Activated T-cell treated with anti-CD3 and anti-CD28 coated beads for 1 hour (primary cell): ENCODE measurements at places on chromosomes 12 and 14.

DNA sequence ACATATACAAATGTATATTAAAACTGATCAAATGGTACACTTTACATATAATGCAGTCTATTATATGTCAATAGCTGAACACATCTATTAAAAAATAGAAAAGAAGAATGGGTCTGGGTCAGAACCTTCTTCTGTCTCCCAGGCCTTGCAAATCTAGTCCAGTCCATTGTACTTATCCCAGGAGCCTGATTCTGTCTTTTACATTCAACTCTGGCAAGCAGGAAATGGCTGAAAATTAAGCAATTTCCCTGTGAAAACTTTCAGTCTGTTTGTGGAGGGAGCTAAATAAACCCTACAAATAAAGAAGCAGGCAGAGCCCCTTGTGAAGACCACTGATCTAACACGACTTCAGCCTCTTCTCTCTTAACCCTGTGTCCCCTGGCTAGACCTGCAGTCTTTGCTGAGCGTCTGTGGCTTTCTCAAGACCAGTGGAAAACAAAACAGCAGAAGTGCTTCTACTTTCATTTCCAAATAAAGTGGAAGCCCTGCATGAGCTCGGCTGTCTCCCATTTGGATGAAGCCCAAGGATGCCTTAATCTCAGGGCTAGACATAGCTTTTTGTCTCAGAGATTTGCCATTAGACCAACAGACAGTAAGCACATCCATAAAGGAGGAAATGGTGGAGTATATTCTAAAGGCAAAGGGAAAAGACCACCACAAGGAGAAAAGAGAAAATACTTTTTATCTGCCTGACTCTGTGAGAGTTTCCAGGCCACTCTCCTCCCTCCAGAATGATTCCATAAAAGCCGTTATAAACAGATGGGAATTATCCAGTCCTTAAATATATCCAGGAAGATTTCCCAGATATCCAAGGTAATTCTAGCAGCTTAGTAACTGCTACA is 48.2 kb downstream of the CRACR2A start:
- DNase-seq, result no peak

DNA sequence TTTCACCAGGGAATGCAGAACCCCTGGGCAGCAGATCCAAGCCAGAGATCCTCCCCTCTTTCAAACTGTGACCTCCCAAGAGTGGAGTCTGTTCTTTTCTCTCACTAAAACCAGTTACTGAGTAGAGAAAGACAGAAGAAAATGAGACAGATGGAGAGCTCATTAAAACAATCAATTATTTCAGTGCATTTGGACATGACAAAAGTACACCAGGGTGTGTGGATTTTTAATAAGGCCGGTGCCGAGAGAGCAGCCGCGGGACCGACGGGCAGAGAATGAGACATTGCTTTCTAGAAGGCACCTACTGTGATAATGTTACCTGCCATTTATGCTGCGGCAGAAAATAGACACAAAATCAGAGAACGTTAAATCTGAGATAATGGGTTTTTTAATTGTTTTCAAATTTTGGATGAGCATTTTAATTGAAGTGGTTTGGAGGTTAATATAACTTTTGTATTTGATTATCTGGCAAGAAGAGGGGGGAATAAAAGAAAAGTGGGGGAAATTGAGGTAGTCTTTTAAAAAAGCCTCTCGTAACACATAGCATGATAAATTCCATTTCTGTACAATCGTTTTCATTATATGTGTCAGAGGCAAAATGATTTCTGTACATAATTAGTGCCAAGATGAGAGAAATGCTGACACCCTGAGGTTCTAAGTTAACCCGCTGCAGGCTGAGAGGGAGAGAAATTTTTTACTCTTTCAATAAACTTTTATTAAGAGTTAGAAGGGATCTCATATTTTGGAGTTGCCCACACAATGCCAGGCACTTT is 70.8 kb downstream of the HSPB8 start:
- no peak for DNase-seq

DNA sequence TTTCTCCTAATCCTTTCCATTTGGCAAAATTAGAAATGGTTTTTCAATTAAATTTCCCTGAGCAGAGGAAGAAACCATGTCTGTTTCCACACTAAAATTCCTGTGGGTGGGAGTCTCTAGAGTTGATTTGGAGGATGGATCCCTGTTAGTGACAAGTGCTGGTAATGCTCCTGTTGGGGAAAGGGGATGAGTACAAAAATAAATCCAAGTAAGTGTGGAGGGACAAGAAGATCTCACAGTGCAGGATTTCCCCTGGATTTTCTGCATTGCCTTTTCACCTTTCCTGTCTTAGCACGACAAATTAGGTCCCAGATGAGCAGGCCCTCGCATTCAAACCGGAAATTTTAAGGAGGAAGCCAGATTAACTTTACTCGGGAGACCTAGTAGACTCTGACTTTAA is 107.5 kb downstream of the DAD1 start:
- no peak for DNase-seq

DNA sequence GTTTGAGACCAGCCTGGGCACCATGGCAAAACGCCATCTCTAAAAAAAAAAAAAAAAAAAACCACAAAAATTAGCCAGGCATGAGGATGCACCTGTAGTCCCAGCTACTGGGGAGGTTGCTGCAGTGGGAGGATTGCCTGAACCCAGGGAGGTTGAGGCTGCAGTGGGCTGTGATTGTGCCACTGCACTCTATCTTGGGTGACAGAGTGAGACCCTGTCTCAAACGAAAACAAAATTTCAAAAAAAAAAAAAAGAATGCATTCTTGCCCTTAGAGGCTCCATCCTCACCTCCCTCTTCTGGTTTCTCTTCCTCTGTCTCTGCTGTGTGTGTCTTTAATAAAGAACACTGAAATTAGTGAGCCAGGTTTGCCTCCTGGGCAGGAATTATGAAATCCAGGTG is 107.8 kb downstream of the VCPKMT start:
- no peak for DNase-seq

- DNase-seq, result no peak
Measured at GRCh38 chr14:75022655-75023054, 19.9 kb downstream of the EIF2B2 start.

DNA sequence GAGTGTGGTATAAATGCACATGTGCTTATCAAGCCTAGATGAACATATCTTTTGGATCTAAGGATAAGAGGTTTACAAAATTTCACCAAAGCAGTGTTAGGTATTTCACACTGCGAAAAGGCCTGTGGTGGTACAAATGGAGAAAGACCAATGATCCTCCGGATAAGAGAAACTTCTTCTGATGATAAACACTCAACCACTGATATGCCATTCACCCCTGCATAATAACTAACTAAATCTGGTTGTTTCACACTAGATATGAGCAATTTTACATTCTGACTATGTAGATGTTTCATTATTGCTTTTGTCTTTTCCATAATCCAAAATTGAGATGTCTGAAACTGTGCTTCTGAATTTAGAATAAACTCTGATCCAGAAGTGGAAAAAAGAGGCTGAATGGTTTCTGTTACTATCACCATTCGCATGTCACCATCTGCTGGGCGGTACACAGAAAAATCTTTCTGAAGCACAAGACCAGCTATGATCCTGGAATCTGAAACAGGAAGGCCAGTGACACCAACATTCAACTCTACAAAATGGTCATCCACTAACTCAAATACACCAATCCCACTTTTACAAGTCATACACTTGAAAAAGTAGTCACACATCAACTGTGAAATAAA is 1.3 kb downstream of the BBS10 start:
- no peak for DNase-seq

- DNase-seq, result no peak
Measured at GRCh38 chr12:127966331-127966730, 300.6 kb upstream of the TMEM132C start.

DNA sequence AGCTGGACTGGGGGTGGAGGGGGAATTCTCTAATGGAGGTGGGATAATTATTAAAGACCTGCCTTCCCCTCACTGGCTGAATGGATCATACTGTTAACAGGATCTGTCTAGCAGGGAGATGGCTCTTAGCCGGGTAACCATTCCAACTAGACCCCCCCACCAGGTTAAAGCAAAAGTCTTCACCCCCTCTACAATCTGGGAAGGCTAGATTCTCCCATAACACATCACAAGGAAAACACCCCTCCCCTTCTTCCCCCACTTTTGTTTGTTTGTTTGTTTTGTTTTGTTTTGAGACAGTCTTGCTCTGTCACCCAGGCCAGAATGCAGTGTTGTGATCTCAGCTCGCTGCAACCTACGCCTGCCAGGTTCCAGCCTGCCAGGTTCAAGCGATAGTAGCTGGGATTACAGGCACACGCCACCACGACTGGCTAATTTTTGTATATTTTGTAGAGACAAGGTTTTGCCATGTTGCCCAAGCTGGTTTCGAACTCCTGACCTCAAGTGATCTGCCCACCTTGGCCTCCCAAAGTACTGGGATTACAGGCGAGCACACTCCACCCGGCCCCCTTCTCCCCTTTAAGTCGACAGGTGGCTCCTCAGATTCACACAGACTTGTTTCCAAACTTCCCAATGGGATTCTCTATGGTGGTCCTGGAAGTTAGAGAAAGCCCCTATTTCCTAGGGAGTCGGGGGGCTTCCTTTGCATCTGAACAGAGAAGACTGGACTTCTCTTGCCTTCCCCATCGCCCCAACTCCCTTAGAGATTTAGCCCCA is 3.5 kb upstream of the BAZ2A start:
- no peak for DNase-seq

DNA sequence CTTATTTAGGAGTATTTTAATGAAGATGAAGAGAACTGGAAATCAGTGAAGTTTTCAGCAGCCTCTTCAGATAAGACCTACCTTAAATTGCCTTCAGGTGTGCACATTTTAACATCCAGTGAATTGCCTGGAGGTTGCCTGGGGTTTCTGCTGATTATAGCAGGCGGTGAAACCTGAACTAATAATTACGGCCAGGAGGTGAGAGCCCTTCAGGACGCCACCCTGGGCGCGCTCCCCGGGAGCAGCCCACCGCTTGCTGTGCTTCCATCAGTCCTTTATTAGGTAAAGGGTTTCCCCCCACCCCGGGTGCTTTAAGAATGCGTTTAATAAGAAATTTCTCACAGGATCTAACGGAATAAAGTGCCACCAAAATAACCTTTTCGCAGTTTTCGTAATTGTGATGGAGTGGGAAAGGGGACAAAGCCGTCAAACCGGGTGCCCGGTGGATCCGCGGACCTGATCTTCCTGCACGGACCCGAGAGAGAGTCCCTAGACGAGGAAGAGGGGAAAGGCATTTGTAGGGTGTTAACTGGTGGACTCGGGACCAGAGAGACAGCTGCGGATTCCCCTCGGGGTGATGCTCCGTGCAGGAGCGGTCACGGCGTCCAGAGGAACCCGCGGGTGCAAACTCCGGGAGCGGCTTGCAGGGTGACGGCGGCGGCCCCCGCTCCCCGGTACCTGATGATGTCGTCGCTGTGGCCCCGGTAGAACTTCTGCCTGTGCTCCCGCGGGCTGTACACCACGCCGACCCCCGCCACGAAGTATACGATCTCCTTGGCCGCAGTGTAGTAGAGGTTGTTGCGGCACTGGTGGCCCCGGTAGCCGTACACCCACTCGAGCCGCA is 902 bp downstream of the EML5 start:
- no peak for DNase-seq

DNA sequence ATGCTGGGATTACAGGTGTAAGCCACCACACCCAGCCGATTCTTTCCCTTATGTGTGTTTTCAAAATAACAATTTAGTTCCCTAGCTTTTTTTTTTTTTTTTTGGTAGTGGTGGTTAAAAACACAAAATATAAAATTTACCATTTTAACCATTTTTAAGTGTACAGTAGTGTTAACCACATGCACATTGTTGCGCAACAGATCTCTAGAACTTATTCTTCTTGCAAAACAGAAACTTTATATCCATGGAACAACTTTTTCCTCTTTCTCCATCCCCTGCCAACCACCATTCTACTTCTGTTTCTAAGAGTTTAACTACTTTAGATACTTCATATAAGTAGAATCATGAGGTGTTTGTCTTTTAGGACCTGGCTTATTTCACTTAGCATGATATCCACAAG is 1.1 kb upstream of the NDUFA12 start:
- no peak for DNase-seq

DNA sequence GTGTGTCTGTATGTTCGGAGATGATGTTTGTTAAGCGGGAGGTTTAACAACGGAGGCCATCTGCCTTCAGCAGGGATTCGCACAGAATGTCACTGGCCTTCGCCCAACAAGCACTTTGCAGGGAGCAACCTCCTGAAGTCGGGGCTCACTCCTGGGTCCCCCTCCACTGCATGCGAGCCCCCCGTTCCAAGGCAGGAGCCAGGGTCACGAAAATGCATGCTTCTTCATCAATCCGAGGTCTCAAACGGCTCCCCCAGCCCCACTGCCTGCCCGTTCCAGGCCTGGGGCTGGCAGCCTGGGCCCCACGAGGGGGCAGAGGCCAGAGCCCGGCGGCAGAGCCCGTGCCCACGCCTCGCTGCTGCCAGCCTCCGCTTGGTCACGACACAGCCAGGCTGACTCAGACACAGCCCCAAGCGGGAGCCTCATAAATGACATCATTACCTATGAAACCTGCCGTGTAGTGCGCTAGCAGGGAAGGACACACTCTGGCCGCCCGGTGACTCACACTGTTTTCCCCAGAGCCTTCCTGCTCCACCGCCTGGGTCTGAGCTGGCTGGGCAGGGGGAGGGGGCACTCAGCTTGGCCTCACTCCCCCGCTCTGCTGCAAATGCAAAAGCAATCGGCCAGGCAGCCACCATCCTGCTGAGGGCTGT is 169.5 kb upstream of the RTL1 start:
- DNase-seq, result no peak

- DNase-seq, result no peak
Measured at GRCh38 chr14:77908847-77909246, 108.9 kb downstream of the ADCK1 start.

GRCh38 chr14:45811155-45811554 is 558.2 kb upstream of the MIS18BP1 start:
- no peak for DNase-seq

DNA sequence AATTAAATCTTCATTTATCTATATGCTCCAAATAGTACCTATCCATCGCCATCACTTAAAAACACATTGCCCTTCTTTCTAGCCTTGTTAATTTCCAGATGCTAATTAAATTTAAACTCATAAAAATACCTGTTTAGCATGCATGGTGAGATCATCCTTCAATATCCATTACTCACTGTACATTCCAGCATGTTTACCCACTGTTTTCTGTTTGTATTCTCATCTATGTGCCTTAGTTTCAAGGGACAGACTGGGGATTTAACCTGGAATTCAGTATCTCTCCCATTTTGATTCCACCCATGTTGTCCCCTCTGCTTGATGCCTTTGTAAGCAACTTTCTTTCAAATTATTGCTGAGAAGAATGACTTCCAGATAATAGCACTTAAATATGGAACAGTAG is 208.0 kb downstream of the SPTSSA start:
- DNase-seq, result no peak

DNA sequence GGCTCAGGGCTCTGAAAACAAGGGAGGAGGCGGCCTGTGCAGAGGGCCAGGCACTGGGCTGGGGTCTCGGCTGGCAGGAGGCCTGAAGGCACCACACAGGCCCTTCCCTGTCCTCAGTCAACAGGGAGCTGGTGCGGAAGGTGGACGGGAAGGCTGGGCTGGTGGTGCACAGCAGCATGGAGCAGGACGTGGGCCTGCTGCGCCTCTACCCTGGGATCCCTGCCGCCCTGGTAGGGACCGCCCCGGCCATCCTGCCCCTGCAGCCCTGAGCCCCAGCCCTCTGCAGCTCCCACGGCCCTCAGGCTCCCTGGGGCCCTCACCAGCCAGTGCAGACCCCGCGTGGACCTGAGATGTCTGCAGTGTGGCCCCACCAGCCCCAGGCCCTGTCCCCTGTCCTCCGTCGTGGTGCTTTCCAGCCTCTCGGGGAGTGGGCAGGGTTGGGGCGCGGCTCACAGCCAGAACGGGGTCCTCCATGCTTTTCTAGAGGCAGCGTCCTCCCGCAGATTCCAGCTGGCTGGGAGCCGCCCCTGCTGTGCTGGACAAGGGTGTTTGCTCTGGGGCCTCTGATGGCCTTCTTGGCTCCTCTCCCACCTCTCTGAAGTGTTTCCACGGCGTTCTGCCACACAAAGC is 18.1 kb downstream of the ASPG start:
- DNase-seq, result no peak

- peak; percentile 43 for DNase-seq
Measured at GRCh38 chr14:75247286-75247922, 31.2 kb upstream of the FOS start.
